CD8-positive, alpha-beta memory T cell (primary cell): ENCODE measurements at places on chromosomes 3 and 15. TPM values are rescaled to one million over a fixed set of nuclear protein-coding genes. Genes with fewer than 3 reads are reported as not detected.

Gene CACNA2D3
- total RNA-seq = not detected

Gene PAK6
- total RNA-seq = 1.9 TPM

Gene CLDN18
- total RNA-seq = not detected

Gene GRAMD1C
- total RNA-seq = 0.81 TPM

GRCh38 chr3:35184775-35185174 lies 454.6 kb upstream of the ARPP21 start:
- no peak for DNase-seq

GRCh38 chr15:31482122-31482922 lies 155.7 kb downstream of the KLF13 start:
- DNase-seq = no peak

DNA sequence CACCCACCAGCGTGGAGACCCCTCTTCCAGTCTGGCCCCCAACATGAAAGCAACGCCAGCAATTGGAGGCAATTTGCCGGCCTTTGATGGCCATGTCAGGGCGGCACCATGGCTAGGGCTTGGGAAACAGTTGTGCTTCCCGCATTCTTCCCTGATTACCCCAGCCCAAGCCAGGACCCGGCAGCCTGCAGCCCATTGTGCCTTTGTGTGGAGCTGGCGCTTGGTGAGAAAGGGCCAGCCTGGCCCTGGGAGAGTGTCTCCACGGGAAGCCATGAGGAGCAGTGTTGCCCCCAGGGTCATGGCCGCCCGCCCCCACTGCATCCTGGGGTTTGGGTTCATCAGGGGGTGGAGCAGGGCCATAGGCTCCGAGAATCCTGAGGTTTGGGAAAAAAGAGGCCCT lies 66.0 kb downstream of the DNAJB8 start:
- no peak for DNase-seq

DNA sequence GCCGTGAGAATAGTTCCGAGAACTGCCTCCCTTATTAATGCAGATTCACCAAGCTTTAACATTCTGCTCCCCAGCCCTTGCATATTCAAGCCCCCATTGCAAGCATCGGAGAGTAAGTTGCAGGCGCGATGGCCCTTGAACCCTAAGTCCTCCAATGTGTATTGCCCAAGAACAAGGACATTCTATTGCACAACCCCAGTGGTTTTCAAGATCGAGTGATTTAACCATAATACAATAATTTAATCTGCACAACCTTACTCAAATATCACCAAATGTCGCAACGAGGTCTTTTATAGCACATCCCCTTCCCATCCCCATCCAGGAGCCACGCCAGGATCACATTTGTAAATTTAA lies 21.7 kb upstream of the PLXND1 start:
- no peak for DNase-seq

- no peak for DNase-seq
Observed at GRCh38 chr3:16520970-16521881, 7.7 kb upstream of the RFTN1 start.

- DNase-seq = no peak
Observed at GRCh38 chr15:77511869-77512268, 91.2 kb downstream of the HMG20A start.

GRCh38 chr3:124246376-124246775 lies 254.5 kb upstream of the ROPN1 start:
- DNase-seq = no peak

GRCh38 chr3:16790432-16791400 lies 94.0 kb upstream of the PLCL2 start:
- no peak for DNase-seq

DNA sequence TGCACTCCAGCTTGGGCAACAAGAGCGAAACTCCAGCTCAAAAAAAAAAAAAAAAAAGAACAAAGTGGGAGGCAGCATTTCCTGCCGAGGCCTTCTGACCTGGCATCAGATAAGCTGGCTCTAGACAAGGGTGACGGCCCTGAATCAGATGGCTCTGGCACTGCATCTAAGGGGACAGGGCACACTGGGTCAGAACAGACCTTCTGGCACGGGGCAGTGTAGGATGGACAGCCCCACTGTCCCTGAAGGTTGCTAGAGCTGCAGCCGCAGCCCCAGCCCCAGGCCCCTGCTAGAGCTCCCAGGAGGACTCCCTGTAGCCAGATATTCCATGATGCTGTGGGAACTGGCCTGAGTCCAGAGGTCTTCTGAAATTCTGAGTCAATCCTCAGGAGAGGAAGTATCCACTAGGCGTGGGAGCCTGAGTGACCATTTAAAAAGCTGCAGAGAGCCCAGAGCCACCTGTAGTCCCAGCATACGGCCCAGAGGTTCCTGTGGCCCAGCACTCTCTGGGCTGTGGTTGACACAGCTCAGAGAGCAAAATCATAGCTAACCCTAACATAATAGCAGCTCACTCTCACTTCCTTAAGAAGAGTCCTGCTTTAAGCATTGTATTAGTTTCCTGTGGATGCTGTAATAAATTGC lies 69.2 kb upstream of the MFGE8 start:
- DNase-seq = no peak
